ENCODE measurements at places on chromosomes 1 and 21.

GRCh38 chr1:116309090-116309870 lies 63.8 kb upstream of the ATP1A1 start:
- H3K27ac ChIP-seq, result no peak overlapping the region
- no peak for DNase-seq
- H3K4me3 ChIP-seq, result no peak overlapping the region

- peaks cover 4% of the 10 kb centered on the region for H3K4me1 ChIP-seq
- no peak overlapping the region for H3K4me3 ChIP-seq
- H3K27me3 ChIP-seq, result no peaks in the 10 kb centered on the region
- peaks cover 45% of the 10 kb centered on the region for H3K36me3 ChIP-seq
- no peak overlapping the region for H3K27ac ChIP-seq
These were observed 41.9 kb downstream of the OBSCN start for GRCh38 chr1:228249513-228250305.

DNA sequence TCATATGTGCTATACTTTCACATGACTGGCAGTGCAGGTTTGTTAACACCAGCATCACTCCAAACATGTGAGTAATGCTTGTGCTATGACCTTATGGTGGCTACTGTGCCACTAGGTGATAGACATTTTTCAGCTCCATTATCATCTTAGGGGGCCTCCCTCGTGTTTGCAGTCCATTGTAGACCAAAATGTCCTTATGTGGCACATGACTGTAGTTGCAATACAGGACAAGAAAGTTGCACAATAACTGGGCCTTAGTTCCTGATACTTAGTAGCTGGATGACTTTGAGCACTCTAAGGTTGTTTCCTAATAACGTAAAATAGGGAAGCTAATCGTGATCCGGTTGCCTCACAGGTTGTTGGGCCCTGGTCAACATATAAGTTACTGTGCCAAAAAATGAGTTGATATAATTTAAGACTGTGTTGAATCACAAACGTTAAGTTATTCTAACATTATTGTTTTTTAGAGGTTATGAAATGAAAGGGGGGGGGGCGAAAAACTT lies 511 bp upstream of the SNX27 start:
- no peak for DNase-seq
- peaks cover 4% of the 10 kb centered on the region for H3K36me3 ChIP-seq
- H3K27ac ChIP-seq, result peak overlapping the region; percentile 81
- H3K4me3 ChIP-seq, result peak overlapping the region; percentile 64

DNA sequence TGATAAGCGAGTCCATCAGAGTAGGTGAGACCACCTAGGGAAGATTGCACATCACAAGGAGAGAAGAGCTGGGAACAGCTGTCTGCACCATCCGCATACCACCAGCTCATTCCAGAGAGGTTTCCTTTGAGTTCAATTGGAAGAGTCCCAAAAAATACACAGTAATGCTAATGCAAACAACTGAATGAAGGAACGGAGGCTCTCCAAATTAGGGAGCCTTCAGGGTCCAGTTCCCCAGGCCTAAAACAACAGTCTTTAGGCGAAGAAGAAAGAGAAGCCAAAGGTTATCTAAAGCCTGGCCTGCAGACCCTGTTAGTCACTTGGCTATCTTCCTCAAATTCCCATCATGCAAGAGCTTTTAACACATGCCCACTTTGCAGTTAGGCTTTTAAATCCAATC lies 246.4 kb downstream of the PBX1 start:
- H3K4me3 ChIP-seq, result no peak overlapping the region
- H3K27me3 ChIP-seq, result no peaks in the 10 kb centered on the region
- H3K4me1 ChIP-seq, result no peaks in the 10 kb centered on the region

DNA sequence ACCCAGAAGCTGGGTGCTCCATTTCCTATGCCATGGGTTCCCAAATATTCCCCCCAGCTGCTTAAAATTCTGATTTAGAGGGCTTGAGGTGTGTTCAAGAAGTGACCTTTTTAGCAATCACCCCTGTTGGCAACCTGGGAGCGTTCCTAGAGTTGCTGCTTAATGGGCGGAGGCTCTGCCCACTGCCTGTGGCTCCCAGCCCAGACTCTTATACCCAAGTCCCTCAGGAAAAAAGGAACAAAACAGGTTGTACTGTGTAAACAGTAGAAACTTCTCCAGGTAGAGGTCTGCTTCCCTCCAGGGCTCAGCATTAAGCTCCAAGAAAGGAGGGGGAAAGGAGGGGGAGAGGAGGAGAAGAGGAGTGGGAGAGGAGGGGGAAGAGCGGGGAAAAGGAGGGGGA lies 14.6 kb upstream of the TENT5C start:
- H3K27me3 ChIP-seq, result no peaks in the 10 kb centered on the region
- no peaks in the 10 kb centered on the region for H3K4me1 ChIP-seq
- no peak overlapping the region for H3K27ac ChIP-seq

All from CD4-positive, alpha-beta T cell (primary cell).